ENCODE measurements at places on chromosomes 3 and 15.
A peak's percentile ranks its signal among the peaks of the same experiment; 100 is the strongest.

DNA sequence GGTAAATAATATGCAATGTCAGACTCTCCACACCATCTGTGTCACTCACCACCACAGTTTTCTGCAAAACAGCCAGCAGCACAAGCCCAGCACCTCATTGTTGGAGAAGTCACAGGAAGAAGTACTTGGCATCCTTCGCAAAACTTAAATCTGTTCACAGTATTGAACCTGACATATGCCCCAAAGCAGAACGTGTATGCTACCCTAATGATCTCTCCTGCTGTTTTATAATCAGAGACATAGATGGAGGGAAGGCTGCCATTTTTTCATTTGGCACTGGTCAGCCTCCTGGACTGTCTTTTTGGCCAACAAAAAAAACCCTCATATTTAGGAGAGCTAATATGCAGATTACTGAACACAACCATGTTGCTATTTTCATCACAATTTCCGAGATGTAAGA is 1272.9 kb downstream of the ROBO1 start:
- H3K4me3 ChIP-seq: no peak overlapping the region
- H3K36me3 ChIP-seq: no peaks in the 10 kb centered on the region
- DNase-seq: no peak
- no peaks in the 10 kb centered on the region for H3K27me3 ChIP-seq

DNA sequence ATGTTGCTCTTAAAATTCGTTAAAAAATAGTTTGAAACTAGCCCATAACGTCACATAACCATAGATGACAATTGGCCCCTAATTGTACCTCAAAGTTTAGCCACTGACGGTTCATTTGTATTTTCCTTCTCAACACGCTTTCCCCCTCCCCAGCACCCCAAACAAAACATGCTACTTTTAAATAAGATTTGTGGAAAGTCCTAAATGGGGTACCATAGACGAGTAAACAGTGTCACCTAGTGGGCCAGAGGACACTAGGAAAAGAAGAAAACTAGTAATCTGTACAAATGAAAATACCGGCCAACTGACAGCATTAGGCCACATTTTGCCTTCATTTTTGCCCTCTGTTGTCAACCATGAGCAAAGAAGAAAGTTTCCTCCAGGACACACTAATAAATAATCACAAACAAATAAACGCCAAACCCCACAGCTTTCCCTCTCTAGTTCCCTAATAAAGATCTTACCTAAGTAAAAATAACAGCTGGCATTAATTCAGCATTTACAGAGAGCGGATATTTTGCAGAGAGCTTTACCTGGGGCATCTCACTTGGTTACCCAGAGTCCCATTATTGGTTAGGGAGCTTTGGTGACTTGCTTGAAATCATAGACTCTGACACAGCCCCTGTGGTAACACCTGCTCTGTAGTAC is 175.1 kb upstream of the ATP11B start:
- no peak overlapping the region for H3K27ac ChIP-seq
- no peaks in the 10 kb centered on the region for H3K36me3 ChIP-seq
- DNase-seq: no peak
- no peaks in the 10 kb centered on the region for H3K27me3 ChIP-seq

- H3K4me3 ChIP-seq: no peak overlapping the region
- H3K36me3 ChIP-seq: no peaks in the 10 kb centered on the region
- no peak for DNase-seq
Measured at GRCh38 chr3:115671761-115672455, 48.6 kb downstream of the GAP43 start.

GRCh38 chr3:152622811-152623167 is 212.1 kb upstream of the P2RY1 start:
- H3K36me3 ChIP-seq: no peaks in the 10 kb centered on the region
- no peak for DNase-seq
- no peaks in the 10 kb centered on the region for H3K27me3 ChIP-seq
- no peaks in the 10 kb centered on the region for H3K4me1 ChIP-seq
- no peak overlapping the region for H3K27ac ChIP-seq

GRCh38 chr3:23751212-23751723 is 54.5 kb upstream of the UBE2E1 start:
- H3K27me3 ChIP-seq: no peaks in the 10 kb centered on the region
- H3K36me3 ChIP-seq: no peaks in the 10 kb centered on the region
- no peak overlapping the region for H3K4me3 ChIP-seq
- no peaks in the 10 kb centered on the region for H3K4me1 ChIP-seq

DNA sequence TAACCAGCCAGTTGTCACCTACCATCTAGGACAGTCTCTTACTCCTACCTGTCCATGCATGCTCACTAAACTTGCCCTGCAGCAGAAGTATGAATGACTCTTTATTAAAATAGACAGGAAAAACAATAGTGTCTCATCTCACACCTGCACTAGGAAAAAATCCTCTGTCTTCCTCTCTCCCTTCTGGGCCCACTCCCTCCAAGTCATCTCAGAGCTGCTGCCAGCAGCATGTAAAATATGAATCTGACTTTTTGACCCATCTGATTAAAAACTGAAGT is 93.5 kb upstream of the THBS1 start:
- H3K27me3 ChIP-seq: no peaks in the 10 kb centered on the region
- H3K4me1 ChIP-seq: no peaks in the 10 kb centered on the region
- DNase-seq: no peak
- H3K4me3 ChIP-seq: no peak overlapping the region
- no peaks in the 10 kb centered on the region for H3K36me3 ChIP-seq
- H3K27ac ChIP-seq: no peak overlapping the region

GRCh38 chr15:45274636-45275380 is 22.8 kb downstream of the SLC28A2 start:
- no peaks in the 10 kb centered on the region for H3K27me3 ChIP-seq
- H3K36me3 ChIP-seq: no peaks in the 10 kb centered on the region
- H3K27ac ChIP-seq: no peak overlapping the region
- H3K4me1 ChIP-seq: peaks cover 10% of the 10 kb centered on the region

DNA sequence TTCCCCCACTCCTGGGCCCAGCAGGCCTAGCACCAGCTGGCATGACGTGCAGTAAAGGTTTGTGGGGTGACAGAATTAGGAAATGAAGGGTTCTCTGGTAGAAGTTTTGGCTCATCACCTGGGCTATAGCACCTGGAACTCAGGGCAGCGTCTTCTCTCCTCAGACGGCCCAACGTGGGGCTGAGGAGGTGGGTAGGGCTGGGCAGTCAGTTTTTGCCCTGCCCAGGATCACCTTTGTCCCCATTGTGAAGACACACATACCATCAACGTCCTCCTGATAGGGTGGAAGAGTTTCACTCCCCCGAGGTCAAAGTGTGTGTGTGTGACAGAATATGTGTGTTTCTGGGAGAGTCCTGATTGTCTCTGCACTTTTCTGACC is 12.1 kb downstream of the KBTBD13 start:
- H3K4me1 ChIP-seq: no peaks in the 10 kb centered on the region
- no peak overlapping the region for H3K4me3 ChIP-seq
- DNase-seq: no peak
- H3K27me3 ChIP-seq: no peaks in the 10 kb centered on the region

DNA sequence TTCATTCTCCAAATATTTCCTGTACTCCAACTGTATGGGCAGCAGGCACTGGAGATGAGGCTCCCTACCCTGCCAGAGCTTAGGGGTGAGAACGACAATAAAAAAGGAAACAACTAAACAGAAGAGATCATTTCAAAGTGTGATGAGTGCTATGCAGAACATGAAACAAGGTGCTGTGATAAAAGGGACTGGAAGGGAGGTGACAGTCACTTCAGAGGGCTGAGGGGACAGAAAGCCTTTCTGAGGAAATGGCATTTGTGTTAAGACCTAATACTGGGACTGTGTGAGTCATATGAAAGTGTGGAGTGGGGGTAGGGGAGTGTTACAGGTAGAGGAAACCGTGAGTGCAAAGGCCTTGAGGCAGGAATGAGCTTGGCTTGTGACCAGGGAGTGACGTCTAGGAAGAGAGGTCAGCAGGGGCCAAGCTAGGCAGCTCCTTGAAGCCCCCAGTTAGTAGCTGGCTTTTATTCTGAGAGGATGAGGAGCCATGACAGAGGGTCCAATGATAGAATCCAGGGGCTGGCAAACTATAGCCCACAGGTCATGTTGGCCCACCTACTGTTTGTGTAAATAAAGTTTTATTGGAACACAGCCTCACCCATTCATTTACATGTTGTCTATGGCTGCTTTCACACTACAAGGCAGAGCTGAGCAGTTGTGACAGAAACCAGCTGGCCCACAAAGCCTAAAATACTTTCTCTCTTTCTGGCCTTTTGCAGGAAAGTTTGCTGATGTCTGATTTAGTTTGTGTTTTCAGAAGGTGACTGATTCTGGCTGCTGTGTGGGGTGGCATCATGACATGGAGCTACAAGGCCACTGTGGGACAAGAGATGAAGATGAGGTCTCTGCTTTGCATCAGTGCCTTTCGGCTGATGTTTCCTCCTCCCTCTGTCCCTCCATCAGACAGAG is 56.6 kb downstream of the LSM3 start:
- no peak overlapping the region for H3K27ac ChIP-seq
- H3K4me1 ChIP-seq: no peaks in the 10 kb centered on the region
- H3K4me3 ChIP-seq: no peak overlapping the region
- no peak for DNase-seq

DNA sequence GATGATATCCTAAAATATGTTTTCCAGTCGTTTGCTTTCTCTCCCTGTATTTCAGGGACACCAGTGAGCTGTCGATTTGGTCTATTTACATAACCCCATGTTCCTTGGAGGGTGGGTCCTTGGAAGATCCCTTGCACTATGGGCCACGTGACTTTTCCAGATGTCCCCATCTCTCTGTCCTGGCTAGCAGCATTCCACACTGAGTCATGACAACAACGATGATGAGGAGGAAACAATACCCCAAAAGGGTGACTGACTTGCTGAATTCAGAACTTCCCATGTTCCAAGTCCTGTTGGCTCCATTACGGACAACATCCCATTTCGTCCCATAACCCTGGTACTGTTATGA is 134.3 kb downstream of the NSMCE3 start:
- H3K4me3 ChIP-seq: no peak overlapping the region
- H3K4me1 ChIP-seq: peaks cover 7% of the 10 kb centered on the region
- H3K36me3 ChIP-seq: no peaks in the 10 kb centered on the region

DNA sequence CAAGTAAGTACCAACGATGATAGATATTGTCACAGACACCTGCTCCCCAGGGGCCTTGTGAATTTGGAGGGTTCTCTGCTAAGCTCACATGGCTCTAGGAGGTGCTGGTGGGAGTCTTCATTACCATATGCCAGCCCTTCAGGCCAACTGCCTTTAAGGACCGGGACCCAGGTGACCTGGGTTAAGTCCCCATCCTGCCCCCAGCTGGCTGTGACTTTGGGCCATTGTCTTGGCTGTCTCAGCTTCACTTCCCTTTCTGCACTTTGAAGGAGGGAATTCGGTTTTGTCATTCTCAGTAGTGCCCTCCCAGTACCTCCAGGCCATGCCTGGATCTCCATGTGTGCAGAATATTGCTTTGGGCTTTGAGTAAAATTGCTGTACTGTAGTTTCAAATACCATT is 72.8 kb upstream of the ACAD9 start:
- H3K4me3 ChIP-seq: no peak overlapping the region
- no peaks in the 10 kb centered on the region for H3K27me3 ChIP-seq
- H3K4me1 ChIP-seq: peaks cover 22% of the 10 kb centered on the region
- DNase-seq: no peak
- H3K36me3 ChIP-seq: peaks cover 14% of the 10 kb centered on the region

DNA sequence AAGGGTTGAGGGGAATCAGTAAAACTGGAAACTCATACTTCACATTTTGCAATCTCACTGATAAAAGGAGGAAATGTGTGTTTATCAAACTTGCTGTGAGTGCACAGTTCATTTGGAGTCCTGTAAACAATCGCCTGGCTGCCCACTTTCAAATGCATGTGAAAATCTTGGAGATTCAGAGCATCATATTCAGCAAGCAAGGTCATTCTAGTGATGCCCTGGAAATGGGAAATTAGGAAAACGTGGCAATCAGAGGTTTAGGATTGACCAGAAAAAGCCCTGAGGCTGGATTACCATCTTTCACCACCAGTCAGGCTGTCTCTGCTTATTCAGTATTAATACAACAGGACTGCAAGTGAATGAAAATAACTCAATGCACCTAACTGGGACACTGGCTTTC is 23.9 kb downstream of the DPH6 start:
- H3K4me1 ChIP-seq: no peaks in the 10 kb centered on the region
- H3K27ac ChIP-seq: no peak overlapping the region
- DNase-seq: no peak
- H3K27me3 ChIP-seq: no peaks in the 10 kb centered on the region
- H3K36me3 ChIP-seq: no peaks in the 10 kb centered on the region

DNA sequence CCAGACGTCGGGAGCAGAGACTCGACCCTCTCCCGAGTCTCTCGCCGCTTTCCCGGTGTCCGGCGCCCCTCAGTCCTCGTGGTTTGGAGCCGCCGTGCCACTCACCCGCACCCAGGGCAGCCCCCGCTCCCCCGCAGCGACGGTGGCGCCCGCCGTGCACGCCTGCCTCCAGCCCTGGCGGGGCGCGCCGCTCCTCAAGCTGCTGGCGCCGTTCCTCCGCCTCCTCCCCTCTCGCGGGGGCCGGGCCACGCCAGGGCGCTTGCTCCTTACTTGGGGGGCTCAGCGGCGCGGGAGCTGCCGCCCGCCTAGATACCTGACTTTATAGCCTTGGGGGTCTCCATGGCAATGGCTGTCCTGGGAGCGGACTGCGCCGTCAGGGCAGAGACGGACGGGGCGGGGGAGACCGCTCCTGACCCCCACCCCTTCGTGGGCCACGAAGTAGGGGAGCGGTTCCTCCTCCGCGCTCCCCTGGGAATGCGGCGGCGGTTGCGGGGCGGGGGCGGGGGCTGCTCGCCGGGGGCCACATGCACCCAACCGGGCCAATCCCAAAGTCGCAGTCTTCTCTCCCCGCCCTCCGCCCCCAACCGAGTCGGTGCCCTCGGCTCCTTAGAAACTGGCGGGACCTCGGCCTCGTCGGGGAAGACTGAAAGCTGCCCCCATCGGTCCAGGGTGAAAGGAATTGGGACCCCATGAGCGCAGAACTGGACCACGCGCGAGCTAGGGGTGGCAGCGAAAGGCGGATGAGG is at the start of gene ANKRD63:
ANKRD63 (minus strand) TSS at position 196 of the 746 bp plus-strand sequence. CDS start 478 bp downstream, outside the sequence.
- H3K36me3 ChIP-seq: peaks cover 16% of the 10 kb centered on the region
- peak; percentile 40 for DNase-seq
- H3K4me3 ChIP-seq: peak within 1 kb of the TSS; percentile 57

DNA sequence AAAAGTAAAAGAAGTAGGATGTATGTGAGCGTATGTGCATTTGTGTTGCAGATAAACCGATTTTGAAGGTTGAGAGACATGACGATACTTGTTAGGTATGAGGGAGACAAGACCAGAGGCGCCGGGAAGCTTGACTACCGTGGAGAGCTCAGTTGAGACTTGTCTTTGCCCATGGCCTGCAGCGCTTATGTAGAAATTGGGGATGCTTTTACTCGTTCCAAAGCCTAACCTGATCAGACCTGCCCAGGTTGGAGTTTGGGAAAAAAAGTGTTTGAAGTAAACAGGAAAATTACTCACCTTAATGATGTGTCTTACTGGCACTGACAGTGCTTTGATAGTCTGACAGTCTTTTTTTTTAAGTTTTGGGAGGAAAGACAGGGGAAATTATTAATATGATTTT is 202.8 kb downstream of the TP63 start:
- H3K27me3 ChIP-seq: no peaks in the 10 kb centered on the region
- H3K4me3 ChIP-seq: no peak overlapping the region
- H3K27ac ChIP-seq: no peak overlapping the region
- H3K4me1 ChIP-seq: no peaks in the 10 kb centered on the region
- no peaks in the 10 kb centered on the region for H3K36me3 ChIP-seq
- no peak for DNase-seq
